Dermis blood vessel endothelial cell (primary cell): ENCODE measurements at places on chromosomes 11 and 22. TPM values are rescaled to one million over a fixed set of nuclear protein-coding genes. Genes with fewer than 3 reads are reported as not detected.

MS4A8 gene
- total RNA-seq: not detected in 2 replicates

PGA3 gene
- total RNA-seq: not detected in 2 replicates

GRAMD1B gene
- total RNA-seq: 3.7 and 10.3 TPM in 2 replicates

SOX6 gene
- under 0.01 and 0.09 TPM in 2 replicates for total RNA-seq

OR8D4 gene
- total RNA-seq: not detected in 2 replicates

KCNJ1 gene
- 0.23 and 0.34 TPM in 2 replicates for total RNA-seq

OR6A2 gene
- total RNA-seq: 0.05 and 0.17 TPM in 2 replicates

DDT gene
- total RNA-seq: 114 and 121 TPM in 2 replicates

FREY1 gene
- total RNA-seq: 0.70 and 0.85 TPM in 2 replicates

SLC6A5 gene
- not detected in 2 replicates for total RNA-seq

MYRF gene
- 0.17 and 0.28 TPM in 2 replicates for total RNA-seq

PDE2A gene
- 351 and 380 TPM in 2 replicates for total RNA-seq

KDELR3 gene
- total RNA-seq: 30.6 and 45.3 TPM in 2 replicates

IGHMBP2 gene
- 12.1 and 20.9 TPM in 2 replicates for total RNA-seq

ELMOD1 gene
- total RNA-seq: 0.17 and 2.1 TPM in 2 replicates

C11orf21 gene
- not detected in 2 replicates for total RNA-seq

TMA7B gene
- total RNA-seq: not detected in 2 replicates

LRP4 gene
- 1.4 and 2.2 TPM in 2 replicates for total RNA-seq

SPI1 gene
- not detected in 2 replicates for total RNA-seq

CSNK1E gene
- total RNA-seq: 127 and 141 TPM in 2 replicates

FKBP2 gene
- total RNA-seq: 43.9 and 45.6 TPM in 2 replicates

GRK3 gene
- 0.51 and 0.93 TPM in 2 replicates for total RNA-seq

PNPLA5 gene
- not detected in 2 replicates for total RNA-seq

TMEM126A gene
- total RNA-seq: 35.1 and 35.5 TPM in 2 replicates

TYR gene
- not detected in 2 replicates for total RNA-seq

MUC5AC gene
- not detected in 2 replicates for total RNA-seq

BATF2 gene
- 0.34 and 1.1 TPM in 2 replicates for total RNA-seq

MYEOV gene
- total RNA-seq: 0.05 TPM in 1 of 2 replicates, not detected in the other

OR51B4 gene
- total RNA-seq: not detected in 2 replicates

PPARA gene
- total RNA-seq: 12.5 and 20.6 TPM in 2 replicates

RABL2B gene
- total RNA-seq: 4.1 and 5.8 TPM in 2 replicates

LINC01488 gene
- total RNA-seq: not detected in 2 replicates

TH gene
- not detected in 2 replicates for total RNA-seq

CEND1 gene
- 0.14 and 0.17 TPM in 2 replicates for total RNA-seq

ALX4 gene
- not detected in 2 replicates for total RNA-seq

CENPM gene
- 13.1 and 34.2 TPM in 2 replicates for total RNA-seq

PAMR1 gene
- 0.68 and 0.84 TPM in 2 replicates for total RNA-seq

PVALB gene
- total RNA-seq: not detected in 2 replicates

ACTN3 gene
- total RNA-seq: under 0.01 and 0.14 TPM in 2 replicates
